ENCODE measurements at places on chromosomes 1 and 21.

GRCh38 chr1:108644984-108645383, 15.9 kb downstream of the HENMT1 start:
- no peak for DNase-seq

DNA sequence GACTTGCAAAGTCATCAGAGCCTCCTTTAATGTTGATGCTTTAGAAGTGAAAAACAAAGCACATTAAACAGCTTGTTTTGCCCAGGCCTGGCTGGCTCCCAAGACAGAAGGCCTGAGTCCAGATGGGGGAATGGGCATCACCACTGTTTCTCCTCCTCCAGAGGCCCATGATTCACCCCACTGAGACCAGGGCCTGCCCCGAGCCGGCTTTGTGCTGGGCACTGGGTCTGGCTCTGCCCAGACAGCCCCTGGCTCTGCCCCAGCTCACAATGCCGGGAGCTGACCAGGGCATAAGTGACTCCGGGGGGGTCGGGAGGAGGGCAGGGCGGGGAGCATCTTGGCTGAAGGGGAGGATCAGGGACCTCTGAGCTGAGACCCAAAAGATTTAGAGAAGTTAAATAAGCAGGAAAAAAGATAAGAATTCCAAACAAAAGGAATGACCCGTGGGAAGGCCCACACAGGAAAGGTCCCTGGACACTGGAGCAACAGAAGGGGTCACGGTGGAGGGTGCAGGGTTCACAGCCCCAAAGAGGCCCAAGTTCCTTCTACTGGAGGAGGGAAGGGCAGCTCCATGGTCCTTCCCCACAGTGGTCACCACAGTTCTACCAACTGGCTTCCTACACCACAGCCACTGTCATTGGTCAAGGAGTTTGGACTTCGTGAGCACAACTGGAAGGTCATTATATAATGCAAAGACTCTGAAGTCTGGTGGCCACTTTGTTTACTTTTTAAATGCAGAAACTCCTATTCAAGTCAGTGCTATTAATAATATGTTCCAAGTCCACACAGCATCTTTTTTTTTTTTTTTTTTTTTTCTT, 5.5 kb downstream of the C2CD2 start:
- DNase-seq, result no peak

DNA sequence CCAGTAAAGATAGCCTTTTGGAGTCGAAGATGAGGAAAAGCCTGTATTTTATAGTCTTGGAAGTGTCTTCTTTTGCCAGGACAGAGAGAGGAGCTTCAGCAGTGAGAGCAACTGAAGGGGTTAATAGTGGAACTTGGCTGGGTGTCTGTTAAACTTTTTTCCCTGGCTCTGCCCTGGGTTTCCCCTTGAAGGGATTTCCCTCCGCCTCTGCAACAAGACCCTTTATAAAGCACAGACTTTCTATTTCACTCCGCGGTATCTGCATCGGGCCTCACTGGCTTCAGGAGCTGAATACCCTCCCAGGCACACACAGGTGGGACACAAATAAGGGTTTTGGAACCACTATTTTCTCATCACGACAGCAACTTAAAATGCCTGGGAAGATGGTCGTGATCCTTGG, at the start of gene VCAM1:
Gene VCAM1 (plus strand): TSS at position 253 of the 400 bp plus-strand sequence. CDS start 119 bp downstream, at position 372.
- DNase-seq, result no peak

- DNase-seq, result no peak
Measured at GRCh38 chr1:61967750-61968149, 225.5 kb downstream of the PATJ start.

GRCh38 chr1:196034080-196034706, 574.0 kb downstream of the KCNT2 start:
- peak; percentile 97 for DNase-seq

DNA sequence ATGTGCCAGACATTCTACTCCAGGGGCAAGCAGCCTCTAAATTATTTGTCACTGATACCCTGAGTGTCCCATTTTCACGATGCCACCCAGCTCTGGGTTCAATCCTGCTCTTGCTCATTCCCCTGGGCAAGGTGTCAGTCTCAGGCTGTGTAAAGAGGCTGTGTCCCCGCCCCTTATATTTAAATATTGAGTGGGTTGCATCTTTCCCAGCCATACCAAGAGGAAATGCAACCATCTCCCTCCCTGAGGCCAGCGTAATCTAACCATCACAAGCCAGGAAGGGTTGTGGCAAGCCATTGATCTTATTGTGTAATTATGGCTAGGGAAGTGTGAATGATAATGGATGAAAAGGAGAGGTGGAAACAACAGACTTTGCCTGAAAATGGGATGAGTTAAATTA, 54.7 kb upstream of the CLDN14 start:
- no peak for DNase-seq

DNA sequence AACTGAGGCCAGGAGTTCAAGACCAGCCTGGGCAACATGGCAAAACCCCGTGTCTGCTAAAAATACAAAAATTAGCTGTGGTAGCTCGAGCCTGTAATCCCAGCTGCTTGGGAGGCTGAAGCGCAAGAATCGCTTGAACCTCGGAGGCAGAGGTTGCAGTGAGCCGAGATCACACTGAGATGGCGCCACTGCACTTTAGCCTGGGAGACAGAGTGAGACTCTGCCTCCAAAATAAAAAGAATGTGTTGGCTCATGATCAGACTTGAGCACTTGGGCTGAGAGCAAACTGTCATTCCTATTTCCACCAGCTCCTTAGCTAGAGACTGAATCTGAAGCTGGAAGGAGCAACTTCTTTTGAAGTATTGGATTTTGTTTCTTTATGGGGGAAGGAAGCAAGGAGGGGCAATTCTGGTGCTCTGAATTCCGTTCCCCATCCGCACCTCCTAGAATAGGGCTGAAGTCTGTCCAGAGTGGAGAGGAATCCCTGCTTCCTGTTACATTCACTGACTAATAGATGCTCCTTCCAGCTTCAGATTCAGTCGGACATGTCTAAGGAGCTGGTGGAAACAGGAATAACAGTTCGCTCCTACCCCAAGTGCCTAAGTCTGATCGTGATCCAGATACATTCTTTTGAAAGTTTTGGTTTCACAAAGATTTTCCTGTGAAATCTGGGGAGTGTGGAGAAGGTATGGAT, 3.8 kb downstream of the ZNF672 start:
- no peak for DNase-seq

DNA sequence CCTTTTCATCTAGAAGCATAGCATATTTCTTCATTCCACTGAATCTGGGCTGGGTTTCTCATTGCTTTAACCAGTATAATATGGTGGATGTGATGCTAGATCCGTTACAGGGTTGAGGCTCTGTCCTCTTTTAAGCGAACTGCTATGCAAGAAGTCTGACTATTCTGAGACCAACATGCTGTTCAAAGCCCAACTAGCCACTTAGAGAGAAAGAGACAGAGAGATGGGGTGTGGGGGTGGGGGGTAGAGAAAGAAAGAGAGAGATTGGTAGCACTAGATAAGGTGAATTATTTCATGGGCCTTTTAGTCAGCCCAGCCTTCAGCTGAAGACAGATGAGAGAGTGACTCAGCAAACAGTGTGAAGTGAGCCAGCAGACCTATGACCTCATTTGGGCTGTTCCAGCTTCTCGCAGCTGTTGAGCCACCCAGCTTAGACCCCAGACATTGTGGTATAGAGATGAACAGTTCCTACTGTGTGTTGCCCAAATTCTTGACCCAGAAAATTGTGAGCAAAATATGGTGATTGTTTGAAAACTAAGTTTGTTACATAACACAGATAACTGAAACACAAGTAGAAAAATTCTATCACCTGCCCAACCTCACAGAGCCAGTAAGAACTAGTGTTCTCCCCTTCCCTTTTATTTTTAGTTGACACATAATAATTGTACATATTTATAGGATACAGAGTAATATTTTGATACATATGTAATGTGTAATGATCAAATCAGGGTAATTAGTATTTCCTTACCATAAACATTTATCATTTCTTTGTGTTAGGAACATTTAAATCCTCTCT, 40.7 kb upstream of the PRKACB start:
- no peak for DNase-seq

DNA sequence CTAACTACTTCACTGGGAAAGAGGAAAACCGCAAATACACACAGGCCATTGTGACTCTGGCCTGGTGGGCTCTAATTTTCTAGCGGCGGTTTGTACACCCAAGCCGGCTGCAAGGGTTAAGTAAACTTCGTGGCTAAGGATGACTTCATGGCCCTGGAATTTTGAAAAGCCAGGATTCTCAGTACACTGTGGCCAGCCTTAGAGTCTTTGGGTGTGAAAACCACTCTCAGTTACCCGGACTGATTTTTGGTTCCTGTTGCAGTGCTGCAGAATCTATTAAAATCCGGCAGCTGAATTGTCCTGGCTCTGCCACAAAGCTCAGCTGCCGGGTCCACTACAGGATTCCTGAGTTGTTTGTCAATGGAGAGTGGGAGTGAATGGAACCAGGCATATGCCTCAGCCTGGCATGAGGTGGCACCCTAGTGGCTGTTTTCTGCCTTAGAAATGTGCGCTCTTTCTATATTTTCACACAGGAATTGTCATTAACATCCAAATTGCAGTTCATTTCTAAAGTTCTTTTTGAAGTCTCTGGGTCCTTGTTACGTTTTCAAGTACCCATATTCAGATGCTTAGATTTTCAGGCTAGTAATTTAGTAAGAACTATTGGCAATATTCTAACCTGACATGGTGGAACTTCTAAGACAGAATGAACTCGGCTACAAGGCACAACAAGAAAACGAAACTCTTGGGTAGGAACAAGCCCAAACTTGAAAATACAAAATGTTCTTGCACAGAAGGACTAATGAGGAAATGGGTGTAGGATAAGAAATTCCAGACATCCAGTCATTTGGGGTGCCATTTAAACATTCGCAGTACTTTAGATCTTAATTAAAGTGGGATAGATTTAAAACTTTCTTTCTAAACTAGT, 255.9 kb downstream of the NFIA start:
- peak; percentile 34 for DNase-seq

DNA sequence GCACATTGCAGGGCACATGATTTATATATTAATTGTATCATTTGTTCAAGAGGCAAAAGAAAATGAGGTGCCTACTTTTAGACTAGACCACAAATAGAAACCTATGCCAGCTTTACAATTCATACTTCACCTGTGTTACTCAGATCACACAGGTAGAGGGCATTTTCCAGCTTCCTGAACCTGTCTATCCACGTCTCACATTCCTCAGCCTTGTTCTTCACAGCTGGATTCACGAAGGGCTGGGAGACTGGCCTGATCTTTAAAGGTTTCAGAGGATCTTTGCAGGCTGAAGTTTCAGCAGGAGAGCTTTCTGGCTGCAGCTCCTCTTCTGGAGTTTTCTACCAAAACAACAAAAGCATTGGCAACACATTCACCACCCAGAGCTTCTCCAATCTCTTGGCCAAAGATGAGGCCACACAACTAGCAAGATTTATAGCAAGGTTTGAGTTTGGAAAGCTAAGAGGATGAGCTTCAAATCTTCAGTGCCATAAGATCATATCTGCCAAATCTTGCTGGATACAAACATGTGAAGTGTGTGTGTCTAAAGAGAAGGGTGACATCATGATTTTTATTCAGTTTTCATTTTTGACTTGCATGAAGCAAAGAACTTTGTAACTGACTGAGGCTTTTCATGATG, 71.0 kb upstream of the CYP2J2 start:
- DNase-seq, result no peak
